Epithelial cell of proximal tubule (primary cell): ENCODE measurements at places on chromosomes 4 and X. TPM values are rescaled to one million over a fixed set of nuclear protein-coding genes. Genes with fewer than 3 reads are reported as not detected.

TRMT10A gene
- total RNA-seq: 9.9 and 10.2 TPM in 2 replicates

SUPT20HL1 gene
- not detected in 2 replicates for total RNA-seq

ETDA gene
- total RNA-seq: not detected in 2 replicates

PNCK gene
- 0.86 TPM in 1 of 2 replicates, not detected in the other for total RNA-seq

POF1B gene
- total RNA-seq: not detected in 2 replicates

DNA sequence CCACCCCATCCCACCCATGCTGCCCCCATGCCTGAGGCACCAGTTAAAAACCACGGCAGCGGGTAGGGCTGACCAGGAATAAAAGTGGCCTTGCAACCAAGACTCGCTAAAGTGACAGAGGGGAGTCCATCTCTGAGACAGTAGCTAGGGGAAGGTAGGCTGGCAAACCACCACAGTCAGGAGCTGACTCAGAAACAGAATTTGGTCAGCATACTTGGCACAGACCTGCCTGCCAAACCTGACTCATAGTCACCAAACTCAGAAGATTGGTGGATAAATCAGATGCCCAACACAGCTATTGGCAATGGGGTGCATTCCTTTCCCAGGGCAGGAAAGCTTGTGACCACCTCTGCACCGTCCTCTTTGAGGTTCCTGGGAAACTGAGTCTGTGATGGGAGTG, 193.8 kb downstream of the BCOR start:
- DNase-seq: no peak

DNA sequence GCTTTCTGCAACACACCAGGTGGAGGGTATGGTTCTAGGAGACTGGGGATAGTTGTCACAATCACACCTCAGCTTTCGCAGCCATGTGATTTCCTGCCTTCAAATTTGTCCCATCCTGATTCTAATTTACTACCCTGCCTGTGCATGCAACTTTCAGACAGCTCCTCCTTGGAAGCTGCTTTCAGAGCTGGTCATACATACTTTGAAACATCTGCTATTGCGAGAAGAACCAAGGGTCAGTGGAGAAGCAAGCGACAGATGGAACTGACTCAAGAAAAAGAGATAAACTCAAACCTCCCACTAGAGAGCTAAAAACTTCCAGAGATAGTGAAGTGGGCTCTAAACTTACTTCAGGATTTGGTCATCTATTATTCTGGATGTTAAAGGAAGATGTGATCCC, 381.7 kb upstream of the FGF13 start:
- no peak for DNase-seq

GRCh38 chr4:150248181-150248580, 169.9 kb downstream of the DCLK2 start:
- no peak for DNase-seq
